CD8-positive, alpha-beta T cell (primary cell): ENCODE measurements at places on chromosomes 12 and 14. TPM values are rescaled to one million over a fixed set of nuclear protein-coding genes. Genes with fewer than 3 reads are reported as not detected.

DNA sequence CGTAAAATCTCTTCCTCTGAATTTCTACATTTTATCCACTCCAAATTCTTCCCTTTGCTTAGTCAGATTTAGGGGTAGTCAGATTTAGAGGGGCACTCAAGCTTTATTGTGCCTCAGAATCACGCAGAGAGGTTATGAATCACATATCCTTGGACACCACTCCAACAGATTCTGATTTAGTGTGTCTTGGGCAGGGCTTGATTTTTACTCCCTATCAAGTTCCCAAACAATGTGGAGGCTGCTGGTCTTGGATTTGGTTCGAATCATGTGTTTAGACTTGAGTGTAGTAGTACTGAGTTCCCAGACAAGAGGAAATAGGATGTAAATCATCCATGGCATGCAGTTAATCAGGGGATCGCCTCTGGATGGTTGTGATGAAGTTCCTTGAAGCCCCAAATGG lies 298.1 kb upstream of the CLEC14A start:
- DNase-seq: no peak

DNA sequence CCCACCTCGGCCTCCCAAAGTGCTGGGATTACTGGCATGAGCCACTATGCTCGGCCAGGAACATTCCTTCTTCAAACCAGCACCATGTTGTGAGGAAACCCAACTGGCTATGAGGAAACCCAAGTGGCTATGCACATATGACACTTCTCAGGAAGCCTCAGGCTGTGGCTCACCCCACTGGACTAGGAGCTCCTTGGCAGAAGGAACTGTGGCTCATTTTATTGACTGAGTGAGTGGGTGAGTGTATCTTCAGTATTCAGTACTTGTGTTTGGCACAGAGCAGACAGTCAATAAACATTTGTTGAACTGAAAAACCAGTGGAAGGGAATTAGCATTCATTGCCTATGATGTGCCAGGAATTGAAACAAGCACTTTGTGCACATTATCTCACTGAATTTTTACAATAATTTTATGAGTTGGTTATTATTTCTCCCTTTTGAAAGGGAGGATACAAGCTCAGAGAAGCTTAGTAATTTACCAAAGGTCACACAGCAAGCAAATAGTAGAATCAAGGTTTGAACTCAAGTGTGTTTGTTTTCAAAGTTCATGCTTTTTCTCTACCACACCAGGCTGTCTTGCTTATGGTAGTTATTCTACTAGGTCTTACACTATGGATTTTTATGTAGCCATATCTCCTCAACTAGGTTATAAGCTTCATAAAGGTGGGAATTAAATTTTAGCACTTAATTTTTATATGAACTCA lies 121.6 kb downstream of the VEZT start:
- no peak for DNase-seq

GRCh38 chr14:76808011-76808410 lies 4.7 kb downstream of the ANGEL1 start:
- DNase-seq: no peak

DNA sequence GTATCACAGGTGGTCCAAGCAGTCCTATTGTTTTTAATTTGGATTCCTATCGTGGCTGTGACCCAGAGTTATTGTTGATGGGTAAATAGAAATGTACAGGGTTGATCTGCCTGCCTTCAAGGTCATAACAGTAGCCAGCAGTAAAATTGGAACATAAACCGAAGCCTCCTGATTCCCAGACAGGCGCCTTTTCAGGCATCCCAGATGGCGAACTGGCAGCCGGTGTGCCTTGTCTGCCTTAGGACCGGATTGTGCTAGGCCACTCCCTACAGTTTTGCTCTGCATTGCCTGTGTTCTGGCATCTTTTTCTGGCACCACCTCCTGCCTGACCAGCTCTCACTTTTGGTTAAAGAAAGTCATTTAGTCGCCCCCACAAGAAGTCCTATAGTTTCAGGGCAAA lies 22.2 kb downstream of the TMEM117 start:
- DNase-seq: no peak

CMTM5 gene
- not detected for total RNA-seq

PRB2 gene
- total RNA-seq: not detected

- DNase-seq: no peak
Observed at GRCh38 chr12:105378911-105379310, 48.4 kb downstream of the C12orf75 start.
